ENCODE measurements at places on chromosomes 1 and 21.

GRCh38 chr1:30014031-30014430, 709.4 kb downstream of the MATN1 start:
- DNase-seq: no peak

DNA sequence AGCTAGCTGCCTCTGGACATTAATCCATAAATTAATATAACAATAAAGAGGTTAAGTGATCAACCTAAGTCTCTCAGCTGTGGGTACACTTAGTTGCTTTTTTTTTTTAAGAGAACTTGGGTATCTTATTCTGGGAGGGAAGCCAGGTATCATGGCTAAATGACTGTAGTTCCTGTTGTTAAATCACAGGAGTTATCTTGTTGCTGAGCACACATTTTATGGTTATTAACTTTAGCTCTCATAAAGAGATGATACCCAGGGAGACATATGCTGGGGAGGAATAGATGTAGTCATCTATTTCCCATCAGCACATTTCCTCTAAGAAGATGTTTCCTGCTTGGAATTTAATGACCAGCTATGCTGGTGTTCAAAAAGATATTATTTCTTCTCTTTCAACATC, 227.8 kb downstream of the PTGER3 start:
- no peak for DNase-seq

DNA sequence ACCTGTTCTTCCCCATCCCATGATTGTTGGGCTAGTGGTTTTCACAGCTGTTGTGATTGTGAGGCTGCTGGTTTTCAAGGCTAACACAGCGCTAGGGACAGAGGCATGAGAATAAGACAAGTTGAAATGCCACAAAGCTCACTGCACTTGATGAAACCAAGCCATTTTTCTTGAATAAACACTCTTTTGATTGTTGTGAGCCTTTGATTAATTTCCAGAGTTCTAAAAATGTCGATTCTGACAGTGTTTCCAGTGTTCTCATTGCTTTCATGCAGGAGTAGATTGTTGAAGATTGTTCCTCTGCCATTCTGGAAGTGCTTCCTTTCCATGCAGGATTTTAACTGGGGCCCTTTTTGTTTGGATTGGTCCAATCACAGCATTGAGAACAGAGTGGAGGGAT, 134.9 kb upstream of the GRIK3 start:
- no peak for DNase-seq

DNA sequence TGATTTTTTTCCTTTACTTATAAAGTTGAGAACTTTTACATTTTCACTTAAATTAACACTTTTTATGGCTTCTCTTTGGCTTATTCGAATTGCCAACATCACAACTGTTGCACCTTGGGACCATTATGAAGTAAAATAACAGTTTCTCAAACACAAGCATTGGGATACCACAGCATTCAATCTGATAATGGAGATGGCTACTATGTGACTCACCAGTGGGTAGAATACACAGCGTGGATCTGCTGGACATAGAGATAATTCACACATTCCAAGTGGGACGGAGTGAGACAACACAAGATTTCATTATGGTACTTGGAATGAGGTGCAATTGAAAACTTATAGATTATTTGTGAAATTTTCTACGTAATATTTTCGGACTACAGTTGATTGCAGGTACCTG, 68.0 kb downstream of the ADAMTS1 start:
- DNase-seq: no peak

DNA sequence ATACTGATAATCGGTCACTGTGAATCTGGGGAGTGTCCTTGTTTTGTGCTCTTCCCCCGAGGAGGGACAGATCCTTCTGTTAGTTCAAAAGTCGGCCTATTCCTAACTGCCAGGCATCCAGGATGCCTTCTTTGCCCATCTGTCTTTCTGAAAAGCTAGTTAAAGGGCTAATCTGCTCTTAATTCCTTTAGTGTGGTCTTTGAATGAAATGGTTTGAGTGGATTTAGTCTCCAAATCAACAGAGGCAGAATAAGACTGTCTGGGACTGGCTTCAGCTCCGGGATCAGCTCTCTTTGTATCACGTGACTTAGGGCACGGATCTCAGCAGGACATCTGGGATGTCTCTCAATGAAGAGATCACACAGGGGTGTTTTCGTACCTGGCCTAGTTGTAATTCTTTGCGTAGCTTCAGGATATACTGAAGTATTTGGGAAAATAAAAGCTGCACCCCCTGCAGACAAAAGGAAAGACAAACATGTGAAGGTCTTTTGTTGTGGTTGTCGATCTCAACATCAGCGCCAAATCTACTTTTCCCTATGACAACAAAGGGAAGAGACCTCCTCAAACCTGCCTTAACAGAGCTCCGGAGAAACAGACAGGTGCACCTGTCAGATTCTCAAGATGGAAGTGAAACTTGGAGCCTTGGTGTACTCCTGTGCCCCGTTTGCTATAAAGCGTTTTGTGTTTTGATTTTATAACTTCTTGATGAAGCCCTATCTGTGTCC, 97.9 kb downstream of the ERG start:
- no peak for DNase-seq

- DNase-seq: no peak
Observed at GRCh38 chr1:93441589-93441988, 6.3 kb upstream of the FNBP1L start.

DNA sequence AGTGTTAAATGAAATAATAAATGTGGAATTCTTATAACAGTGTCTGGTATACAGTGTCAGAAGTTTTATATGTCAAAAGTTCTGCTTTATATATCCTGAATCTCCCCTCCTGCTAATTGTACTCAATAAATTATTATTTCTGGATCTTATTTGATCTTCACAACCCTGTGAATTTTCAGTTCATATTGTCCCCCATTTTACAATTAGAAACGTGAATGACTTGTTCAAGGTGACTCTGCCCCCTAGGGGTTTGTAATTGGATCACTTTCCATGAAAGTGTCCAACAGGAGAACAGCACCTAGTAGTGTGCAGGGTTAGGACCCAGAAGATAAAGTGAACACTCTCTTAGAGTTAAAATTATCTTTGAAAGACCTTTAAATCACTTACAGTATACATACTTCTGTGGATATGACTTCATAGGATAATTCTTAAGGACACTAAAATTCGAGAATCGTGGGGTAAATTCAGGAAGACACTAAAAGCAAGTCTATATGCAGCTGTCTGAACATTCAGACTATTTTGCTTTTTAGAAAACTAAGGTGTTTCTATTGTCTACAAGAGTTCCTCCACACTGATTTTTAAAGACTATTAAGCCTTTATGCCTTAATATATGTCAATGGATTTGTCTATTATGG, 4.5 kb upstream of the DDR2 start:
- DNase-seq: peak; percentile 66

- DNase-seq: no peak
Observed at GRCh38 chr21:38897532-38898421, 92.0 kb downstream of the ETS2 start.

- DNase-seq: peak; percentile 67
Observed at GRCh38 chr1:246002725-246003441, 504.2 kb downstream of the SMYD3 start.

DNA sequence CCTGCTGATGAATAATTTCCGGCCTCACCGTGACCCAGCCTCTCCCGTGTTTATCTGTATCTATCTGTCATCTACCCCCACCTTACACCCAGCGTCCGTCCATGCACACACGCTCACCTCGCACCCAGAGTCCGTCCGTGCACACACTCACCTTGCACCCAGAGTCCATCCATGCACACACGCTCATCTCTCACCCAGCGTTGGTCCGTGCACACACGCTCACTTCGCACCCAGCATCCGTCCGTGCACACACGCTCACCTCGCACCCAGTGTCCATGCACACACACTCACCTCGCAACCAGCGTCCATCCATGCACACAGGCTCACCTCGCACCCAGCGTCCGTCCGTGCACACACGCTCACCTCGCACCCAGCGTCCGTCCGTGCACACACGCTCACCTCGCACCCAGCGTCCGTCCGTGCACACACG, 25.0 kb upstream of the COL18A1 start:
- no peak for DNase-seq

DNA sequence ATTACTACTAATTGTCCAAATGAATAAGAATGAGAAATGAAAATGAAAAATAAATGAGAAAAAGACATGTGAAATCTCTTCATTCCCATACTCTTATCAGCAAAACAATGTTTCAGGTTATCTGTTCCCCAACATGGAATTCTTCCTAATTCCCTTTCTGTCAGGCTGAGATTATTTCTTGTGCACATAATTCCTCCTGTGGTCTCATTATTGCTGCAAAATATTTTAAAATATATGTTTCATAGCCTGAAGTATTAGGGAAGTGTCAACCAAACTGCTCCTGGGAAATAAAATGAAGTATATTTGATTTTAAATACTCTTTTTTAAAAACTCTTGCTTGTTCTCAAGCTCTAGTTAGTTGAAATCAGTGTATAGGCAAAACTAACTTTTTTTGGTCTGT, 314.9 kb downstream of the USP25 start:
- DNase-seq: no peak

DNA sequence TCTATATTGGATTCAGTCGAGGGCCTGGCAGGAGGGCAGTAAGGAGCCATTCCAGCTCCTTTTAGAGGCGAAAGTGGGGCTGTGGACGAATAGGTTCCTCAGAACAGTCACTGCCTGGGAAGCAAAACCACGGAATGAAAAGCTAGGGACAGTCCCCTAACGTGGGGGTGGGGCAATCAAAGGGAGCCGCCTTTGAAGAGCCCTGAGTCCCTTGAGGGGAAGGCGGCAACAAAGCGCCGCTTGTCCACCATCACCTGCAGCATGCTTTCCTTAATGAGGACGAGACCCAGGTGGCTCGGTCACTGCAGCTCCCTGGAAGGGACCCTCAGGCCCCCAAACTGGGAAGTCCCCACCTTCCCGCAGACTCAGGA, 184.7 kb downstream of the ETS2 start:
- DNase-seq: no peak

GRCh38 chr1:162660574-162660973, 28.3 kb downstream of the DDR2 start:
- no peak for DNase-seq

- DNase-seq: no peak
Observed at GRCh38 chr1:14862114-14862771, 263.8 kb downstream of the KAZN start.

DNA sequence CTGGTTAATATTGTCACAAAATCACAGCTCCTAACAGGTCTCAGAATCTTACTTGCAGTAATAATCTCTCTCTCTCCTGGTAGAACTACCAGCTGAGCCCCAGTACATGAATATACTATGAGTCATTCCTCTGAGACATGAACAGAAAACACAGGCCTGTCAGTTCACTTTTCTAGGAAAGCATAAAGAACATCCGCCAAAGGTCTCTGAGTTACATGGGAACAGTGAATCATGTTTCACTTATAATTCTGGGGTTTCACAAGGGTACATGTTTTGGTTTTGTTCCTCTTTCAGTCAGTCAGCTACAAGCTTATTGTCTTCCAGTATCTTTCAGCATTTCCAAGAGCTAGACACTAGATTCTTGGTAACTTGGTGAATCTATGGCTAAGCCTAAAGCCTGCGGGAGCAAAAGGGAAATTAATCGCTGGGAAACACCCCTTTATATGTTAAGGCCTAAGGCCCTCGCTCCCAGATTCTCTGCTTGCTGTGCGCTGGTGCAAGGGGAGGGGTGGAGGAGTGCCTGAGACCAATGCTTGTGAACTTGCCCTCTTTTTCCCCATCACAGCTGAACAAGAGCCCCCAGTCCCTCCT, 31.7 kb downstream of the IFNGR2 start:
- no peak for DNase-seq

Data from T47D (cell line).